ENCODE measurements at places on chromosomes 11 and 22.

- DNase-seq = no peak
These were observed 148.8 kb downstream of the DBX1 start for GRCh38 chr11:20011307-20011951.

DNA sequence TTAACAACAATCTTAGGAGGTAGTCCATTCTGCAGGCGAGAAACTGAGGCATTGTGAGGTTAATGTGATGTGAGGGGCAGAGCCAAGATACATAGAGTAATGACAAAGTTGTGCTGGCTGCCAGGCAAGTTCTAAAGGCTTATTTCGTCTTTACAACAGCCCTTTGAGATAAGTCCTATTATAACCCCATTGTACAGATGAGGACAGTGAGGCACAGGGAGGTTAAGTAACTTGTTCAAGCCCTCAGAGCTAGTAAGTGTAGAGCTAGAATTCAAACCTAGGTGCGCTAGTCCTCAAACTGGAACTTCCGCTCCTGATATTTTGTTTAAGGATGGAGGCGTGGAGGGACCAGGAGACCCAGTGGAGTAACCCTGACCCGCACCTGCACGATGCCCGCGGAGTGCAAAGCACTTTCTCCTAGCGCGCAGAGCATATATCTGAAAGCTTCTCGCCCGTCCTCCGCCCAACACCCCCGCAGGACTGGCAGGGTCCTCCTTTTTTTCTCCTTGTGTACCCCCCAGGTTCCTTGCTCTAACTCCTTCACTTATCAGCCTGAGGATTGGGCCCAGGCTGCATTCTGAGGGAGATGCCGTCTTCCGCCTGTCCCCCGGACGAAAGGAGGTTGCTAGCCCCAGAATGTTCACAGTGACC, 4.9 kb upstream of the FLI1 start:
- DNase-seq = no peak

DNA sequence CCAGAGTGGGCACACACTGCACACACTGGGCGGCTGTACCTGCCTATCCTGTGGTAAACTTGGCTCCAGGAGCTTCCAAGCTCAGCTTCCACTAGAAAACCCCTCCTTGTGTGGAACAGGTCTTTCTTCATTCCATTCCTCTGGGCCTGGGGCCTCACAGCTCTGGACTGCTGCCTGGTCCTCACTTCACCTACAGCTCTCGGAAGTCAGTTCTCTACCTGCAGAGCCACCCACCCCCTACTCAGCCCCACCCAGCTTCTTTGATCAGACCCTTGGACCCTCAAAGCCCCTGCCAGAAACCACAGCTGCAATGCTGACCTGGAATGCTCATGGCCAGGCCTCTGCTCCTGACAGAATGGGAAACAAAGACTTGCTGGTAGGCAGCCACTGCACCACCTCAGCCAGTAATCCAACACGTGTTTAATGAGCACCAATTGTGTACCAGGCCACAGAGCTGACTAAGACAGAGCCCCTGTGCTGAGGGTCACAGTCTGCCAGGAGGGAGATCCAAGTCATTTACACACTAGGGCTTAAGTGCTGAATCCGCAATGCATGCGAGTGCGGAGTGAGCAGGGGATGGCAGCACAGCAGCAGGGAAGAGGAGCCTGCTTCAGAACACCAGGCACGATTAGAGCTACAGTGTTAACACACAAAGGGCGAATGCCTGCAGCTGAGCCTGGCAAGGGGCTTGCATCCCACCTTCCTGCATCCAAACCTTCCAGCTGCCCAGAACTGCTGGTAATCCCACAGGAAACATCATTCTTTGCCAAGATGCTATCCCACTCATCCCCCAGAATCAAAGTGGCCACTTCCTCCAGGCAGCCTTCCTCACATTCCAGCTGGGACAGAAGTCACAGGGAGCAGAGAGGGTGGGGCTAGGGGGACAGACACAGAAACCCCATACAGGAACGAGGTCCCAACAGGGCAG, 4.6 kb downstream of the GNB1L start:
- no peak for DNase-seq

GRCh38 chr11:117292616-117293015, 1.5 kb downstream of the BACE1-AS start:
- DNase-seq = no peak

- no peak for DNase-seq
These were observed 57.0 kb downstream of the RBFOX2 start for GRCh38 chr22:35971456-35972119.

GRCh38 chr11:3104051-3104714, 47.0 kb upstream of the CARS1 start:
- no peak for DNase-seq

Measured in CD4-positive, alpha-beta T cell treated with Interleukin-6 for 4 hours (primary cell).